PC-9 (cell line): ENCODE measurements at places on chromosomes 5 and 9. TPM values are rescaled to one million over a fixed set of nuclear protein-coding genes. Genes with fewer than 3 reads are reported as not detected.

Gene IL33
- not detected in 2 replicates for total RNA-seq

Gene TMEM174
- total RNA-seq: not detected in 2 replicates

Gene DTWD2
- 3.3 and 4.9 TPM in 2 replicates for total RNA-seq

DNA sequence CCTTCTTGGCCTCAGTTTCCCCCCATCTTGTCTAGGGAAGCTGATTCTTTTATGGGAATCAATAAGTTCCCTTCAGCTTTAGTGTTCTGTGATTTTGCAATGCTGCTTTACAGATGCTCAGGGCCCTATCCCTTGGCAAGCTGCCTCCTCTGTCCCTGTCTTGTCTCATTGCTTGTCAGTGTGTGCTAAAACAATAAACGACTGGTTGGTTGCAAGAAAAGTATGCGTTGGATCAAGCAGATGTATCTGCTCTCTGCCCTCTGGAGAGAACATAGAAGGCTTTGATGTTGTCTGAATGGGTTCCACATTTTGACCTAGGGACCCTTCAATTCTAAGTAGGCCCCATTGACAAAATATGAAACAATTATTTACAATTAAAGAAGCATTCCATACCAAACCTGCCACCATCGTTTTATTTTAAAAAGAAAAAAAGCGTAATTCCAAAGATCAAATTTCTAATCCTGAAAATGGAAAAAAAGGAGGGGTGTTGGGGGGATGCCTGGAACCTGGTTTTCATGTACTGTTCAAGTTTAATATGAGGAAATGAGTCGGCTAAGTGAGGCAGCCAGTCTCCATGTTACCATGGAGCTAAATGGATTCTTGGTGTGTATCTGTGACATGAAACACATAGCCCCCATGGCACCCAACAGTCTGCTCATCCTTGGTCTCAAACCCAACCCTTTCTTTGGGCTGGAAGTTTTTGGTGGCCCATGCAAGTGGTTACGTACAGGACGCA is 31.2 kb upstream of the TARS1 start:
- peak; percentile 13 for DNase-seq
